ENCODE measurements at places on chromosomes 11 and 22.

DNA sequence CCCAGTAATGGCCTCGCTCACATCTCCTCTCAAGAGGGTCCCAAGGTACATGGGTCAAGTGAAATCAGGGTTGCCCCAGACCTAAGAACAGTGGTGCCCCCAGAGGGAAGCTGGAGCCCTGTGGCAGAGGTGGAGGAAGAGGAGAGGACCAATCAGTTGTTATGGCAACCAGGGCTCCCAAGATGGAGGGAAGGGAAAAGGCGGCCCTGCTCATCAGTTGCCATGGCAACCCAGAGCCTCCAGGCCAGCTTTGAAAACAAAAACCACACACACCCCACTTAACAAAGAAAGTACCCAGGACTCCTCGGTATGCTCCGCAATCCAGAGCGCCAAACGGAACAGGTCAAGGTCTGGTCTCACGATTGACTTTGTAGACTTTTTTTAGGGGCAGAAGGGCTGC lies 53.5 kb upstream of the SLC35C1 start:
- no peak for DNase-seq

DNA sequence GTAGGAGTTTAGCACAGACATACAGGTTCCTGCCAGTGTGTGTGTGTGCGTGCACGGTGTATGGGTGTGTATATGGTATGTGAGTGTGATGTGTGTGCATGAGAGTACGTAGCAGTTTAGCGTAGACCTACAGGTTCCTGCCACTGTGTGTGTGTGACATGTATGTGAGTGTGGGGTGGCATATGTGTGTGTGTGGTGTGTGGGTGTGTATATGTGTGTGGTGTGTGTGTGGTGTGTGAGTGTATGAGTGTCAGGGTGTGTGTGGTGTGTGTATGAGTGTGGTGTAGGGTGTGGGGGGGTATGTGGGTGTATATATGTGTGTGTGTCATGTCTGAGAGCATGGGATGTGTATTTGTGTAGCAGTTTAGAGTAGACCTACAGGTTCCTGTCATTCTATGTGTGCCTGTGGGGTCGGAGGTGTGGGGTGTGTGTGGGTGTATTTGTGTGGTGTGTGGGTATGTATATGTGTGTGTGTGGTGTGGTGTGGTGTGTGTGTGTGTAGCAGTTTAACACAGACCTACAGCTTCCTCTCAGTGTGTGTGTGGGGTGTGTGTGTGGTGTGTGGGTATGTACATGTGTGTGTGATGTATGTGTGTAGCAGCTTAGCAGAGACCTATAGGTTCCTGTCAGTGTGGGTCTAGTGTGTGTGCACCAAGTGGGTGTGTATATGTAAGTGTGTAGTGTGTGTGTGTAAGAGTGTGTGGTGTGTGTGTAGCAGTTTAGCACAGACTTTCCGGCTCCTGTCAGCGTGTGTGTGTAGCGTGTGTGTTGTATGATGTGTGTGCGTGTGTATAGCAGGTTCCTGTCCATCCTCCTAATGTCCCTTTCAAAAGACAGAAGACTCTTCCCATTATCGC lies 31.8 kb upstream of the TBCEL start:
- DNase-seq: no peak

DNA sequence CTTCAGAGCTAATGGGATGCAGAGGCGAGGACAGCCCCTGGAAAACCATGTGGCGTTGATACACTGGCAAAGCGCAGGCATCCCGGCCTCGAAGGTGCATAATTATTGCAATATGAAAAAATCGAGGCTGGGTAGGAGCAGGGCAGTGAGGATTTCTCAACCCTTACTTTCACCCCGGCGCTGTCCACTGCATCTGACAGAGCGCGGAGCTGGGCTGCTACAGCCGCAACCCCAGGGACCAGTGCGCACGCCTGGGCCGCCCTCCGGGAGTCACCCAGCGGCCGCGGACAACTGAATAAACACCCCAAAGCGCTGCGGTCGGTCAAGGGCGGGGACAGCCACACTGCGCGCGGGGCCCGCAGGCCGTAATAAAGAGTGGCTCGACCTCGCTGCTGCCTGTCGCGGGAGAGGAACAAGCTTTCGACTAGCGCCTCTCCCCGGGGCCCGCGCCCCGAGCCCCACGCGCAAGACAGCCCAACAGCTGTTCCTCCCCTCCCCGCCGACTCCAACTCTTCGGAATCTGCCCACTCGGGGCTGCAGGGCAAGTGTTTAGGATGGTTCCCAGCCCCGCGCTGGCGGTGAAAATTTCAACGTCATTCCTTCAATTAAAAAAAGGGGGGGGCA lies 3.6 kb upstream of the WT1 start:
- DNase-seq: no peak

GRCh38 chr11:104043142-104043541 lies 6.7 kb downstream of the DDI1 start:
- no peak for DNase-seq

DNA sequence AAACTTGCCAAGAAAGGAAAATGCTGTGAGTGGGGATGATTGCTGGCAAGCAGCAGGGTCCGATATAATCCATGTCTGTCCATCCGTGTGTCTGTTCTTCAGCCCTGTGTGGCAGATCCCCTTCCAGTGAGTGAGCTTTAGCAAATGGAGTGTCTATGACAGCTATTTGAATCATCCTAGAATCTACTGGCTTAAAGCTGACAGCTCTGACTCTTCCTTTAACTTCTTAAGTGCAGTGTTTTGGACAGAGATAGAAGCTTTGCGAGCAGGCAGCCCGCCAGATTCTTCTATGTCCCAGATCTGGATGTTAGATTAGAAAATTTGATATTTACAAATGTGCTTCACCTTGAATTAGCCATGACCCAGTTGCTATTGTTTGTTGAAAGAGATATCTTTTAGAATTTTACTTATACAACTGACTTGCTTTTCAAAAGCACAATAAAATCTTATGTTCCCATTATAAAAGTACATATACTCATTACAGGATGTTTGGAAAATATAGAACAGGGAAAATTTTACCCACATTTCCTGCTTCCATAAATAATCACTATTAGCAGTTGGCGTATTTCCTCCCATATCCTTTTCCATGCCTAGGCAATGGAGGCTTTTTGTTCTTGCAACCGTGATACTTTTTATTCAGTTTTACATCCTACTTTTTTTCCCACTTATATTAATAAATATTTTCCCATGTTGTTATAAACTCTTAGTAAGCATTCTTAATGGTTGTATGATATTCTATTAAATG lies 124.5 kb downstream of the COMMD9 start:
- no peak for DNase-seq

GRCh38 chr11:8382436-8383053 lies 118.9 kb upstream of the LMO1 start:
- peak; percentile 49 for DNase-seq

DNA sequence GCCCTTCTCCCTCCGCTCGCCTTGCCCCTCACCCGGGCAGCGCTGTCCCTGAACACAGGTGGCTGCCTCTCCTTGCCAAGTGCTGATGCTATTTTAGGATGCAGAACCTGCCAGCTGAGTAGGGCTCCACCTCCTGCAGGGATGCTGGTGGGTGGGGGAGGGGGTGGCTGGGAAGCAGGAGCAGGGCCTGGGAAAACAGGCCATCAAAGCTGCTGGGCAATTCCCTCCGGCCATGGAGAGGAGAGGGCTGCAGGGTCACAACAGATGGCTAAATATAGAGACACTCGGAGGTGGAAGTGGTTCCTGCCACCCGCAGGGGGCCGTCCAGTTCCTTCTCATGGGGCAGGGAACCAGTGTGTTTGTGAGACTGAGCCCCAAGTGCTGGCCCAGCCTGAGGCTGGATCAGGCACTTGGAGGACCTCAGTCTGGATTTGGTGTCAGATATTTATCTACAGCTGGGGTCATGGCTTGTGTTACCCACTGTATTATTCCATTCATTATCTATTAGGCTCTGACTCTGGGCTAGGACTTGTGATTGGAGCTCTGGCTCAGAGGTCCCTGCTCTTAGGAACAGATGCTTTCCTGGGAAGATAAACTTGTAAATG lies 59.6 kb downstream of the LRRC32 start:
- DNase-seq: no peak

DNA sequence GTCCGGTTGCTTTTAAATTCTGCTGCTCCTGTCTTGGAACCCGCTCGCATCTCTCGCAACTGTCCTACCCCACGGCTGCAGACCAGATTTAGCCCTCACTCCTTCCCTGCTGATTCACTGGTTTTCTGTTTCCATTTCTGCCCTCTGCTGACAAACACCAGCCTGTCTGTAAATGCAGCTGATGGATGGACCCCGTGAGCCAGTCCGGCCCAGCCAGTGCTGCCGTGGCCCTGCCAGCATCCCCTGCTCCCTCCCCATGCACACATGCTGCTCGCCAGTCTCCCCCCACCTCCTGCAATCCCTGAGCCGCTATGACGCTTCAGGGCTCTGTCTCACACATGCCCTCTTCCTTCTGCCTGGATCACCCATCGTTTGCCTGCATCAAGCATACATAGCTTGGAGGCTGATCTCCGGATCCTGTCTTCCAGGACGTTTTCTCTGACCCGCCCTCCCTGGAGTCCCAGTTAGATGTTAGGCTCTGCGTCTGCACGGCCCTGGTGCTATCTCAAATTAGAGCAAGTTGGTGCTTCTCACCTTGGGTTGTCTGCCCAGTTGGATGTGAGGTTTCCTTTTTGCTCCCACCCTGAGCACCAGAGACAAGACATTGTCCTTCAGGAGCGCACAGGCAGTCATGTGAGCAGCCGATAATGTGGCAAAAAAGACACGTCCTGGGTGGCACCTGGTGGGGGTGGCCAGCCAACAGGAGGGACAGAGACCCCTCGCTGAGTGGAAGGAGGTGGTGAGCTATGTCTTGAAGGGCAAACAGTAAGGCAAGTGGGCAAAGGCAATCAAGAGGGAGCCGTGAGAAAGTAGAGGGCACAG lies 4.3 kb upstream of the ACR start:
- DNase-seq: peak; percentile 55

DNA sequence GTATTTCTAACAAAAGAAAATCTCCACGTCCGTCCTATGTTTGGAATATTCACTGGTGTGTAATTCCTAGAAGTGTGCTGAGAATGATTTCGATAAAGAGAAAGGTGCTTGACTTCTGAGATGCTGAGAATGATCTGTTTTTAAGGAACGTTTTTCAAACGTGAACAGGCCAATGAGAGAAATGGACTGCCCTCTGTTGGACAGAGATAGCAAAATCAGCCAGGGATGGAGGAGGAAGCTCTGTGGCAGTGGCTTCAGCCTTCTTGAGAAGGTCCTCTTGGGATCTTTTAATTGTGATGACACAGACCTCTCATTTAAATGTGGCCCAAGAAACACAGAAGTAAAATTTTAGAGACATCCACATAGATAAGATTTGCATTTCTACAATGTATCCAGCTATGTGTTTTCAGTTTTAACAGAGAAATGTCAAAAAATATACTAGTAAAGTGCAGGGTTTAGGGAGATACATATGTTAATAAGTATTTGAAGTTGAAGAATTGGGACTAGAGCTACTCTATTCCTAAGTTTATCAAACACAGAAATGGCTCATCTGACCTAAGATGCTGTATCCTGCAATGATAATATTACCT lies 84.0 kb upstream of the RCN1 start:
- no peak for DNase-seq

DNA sequence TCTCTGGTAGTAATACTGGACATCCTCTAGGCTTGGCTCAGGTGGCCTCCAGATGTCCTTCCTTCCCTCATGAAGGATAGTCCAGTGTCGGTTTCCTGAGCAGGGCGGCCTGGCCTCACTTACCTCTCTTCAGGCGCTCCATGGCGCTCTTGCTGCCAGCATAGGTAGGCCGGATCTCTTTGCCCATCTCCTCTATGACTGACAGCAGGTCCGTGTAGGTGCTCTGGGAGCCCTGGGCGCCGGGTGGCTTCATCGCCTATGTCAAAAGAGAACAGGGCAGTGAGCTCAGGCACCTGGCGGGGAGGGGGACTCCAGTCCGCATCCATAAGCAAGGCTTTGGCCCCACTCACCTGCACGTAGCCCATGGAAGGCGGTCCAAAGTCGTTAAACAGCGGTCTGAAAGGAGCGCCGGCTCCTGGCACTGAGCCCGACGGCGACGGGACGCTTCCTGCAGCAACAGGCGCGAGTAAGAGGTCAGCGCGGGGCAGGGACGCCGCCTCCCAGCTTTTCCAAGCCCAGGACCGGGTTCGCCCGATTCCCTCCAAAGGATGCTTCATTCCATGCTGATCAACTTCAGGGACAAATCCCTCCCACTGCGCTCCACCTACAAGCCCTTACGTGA lies 609 bp downstream of the CDK2AP2 start:
- no peak for DNase-seq

DNA sequence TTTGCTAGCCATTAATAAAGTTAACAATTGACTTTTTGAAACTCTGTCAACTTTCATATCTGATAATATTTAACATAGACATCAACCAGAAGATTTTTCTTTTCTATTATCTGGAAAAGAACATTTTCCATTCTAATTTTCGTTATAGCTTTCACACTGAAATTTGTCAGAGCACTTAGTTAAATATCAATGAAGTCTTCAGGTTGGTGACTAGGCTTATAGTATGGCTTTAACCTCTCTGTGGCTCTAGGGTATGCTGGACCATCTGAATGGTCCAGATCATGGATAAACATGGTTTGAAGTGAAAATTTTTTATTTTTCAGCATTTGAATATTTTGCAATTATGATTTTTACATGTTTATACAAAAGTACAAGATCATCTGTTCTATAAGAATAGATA lies 548.1 kb downstream of the CNTN5 start:
- no peak for DNase-seq

GRCh38 chr11:100932474-100933100 lies 197.0 kb downstream of the PGR start:
- DNase-seq: no peak

GRCh38 chr11:84648471-84648870 lies 978.7 kb downstream of the DLG2 start:
- no peak for DNase-seq

DNA sequence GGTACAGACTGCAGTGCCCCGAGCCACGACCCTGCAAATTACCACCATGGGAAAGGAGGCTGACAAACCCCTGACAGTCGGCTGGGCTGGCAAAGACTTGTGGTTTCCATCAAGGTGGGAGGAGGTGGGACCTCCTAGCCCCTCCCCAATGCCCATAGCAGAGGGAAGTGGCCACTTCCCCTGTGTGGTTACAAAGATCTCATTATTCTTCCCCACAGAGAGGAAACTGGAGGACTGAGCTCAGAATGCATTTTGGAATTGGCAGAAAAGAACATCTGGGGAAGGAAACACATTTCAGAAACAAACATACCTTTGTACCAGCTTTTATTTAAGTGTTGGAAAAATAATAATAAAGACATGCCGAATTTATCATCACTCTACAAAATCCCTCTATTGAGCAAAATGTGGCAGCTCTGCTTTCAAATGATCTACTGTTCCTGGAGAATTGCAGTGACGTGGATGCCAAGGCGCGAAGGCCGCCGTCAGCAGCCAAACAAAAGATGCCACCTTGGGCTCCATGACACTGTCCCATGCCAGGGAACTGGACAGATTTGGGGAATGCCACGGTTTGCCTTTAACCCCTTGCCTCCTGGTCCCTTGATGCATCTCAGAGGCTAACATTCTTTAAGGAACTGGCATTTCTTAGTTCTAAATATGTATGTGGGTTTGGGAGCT lies 169.6 kb downstream of the CRYBB2 start:
- no peak for DNase-seq

- no peak for DNase-seq
These were observed 536.6 kb upstream of the RAG2 start for GRCh38 chr11:37134637-37135036.

Data from upper lobe of right lung (tissue), 1 donor.